Fibroblast of skin of back (primary cell): ENCODE measurements at places on chromosomes 5 and 9.

GRCh38 chr9:98142182-98142907 is 23.3 kb upstream of the TRIM14 start:
- no peak for DNase-seq

DNA sequence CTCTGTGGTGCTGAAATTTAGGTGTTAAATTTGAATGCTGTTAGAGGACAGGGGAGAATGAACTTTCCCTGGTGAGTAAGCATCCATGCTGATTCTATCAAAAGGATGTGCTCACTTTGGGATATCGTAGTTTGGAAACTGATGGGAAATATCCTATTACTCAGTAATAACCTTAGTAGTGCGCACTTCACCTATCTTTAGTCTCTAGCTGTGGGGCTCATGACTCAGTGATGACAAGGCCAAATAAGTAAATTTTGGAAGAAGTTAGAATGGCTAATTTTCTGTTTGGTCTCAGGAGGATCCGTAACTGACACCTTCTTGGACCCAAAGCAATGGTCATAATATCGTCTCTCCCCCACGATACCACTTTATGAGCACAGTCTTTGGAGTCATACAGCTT is 448.4 kb downstream of the PSAT1 start:
- DNase-seq, result no peak

DNA sequence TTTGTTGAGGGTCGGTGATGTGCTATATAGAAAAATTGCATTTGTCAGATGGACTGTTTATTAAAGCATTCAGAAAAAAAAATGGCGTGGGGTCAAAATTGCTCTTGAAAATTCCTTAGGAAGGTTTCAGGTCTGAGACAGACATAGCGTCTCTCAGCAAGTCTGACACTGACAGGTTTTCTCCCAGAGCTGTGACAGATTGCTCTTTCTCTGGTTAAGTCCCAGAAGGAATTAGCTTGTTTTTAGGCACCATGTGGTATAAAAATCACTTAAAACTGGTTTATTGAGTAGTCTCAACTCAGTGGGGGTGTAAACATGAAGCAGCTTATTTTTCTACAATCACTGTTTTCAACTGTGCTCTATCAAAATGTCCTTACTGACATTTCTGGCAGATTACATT is 1379.8 kb downstream of the MAT2B start:
- no peak for DNase-seq

- no peak for DNase-seq
Measured at GRCh38 chr9:77987880-77988525, 43.6 kb downstream of the GNAQ start.

GRCh38 chr5:122924203-122924602 is 78.8 kb downstream of the SNX24 start:
- DNase-seq, result peak; percentile 3

- peak; percentile 1 for DNase-seq
Measured at GRCh38 chr5:59923465-59923864, 29.9 kb upstream of the PDE4D start.

- peak; percentile 84 for DNase-seq
Measured at GRCh38 chr9:116365056-116365471, 211.5 kb downstream of the PAPPA start.

DNA sequence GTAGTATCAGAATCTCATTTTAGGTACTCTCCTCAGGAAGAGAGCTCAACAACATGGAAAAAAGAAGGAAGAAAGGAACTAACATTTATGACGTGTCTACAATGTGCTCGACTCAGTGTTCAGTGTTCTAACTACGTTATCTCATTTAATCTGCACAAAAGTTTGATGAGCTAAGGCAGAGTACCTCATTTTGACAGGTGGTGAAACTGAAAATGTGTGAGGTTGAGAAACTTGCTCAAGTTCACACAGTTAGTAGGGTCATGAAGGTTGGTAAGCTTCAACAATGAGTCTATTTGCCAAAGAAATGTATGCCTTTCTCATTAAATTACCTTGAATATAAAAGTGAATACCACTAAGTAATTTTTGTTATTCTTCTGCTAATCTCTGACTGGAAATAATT is 165.1 kb downstream of the CAAP1 start:
- no peak for DNase-seq

DNA sequence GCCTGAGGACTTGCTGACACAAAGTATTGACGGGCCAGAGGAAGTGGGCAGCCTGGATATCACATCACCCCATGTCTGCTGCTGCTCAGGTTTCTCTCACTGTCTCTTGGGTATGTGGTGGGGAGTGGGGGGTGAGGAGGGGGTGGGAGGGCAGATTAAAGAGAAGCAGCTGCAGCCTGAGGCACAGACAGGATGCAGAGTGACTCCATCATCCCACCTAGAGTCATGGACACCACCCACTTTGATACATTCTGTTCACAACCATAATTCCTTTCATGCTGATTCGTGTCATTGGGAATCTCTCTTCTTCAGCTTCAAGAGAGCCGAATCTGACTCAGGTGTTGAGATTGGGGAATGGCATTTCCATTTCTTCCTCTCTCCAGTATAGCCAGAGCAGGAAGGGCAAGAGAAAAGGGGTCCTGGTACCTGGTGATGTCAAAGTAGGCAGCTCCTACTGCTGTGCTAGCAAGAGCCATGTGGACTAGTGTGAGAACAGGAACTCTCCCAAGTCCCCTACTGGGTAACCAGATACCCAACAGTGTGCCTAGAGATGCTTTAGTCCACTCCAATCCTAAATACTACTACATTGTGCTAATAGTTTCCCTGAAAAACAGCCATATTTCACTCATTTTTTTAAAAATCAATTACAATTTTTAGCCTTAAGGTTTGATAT is 22.4 kb downstream of the GRAMD2B start:
- DNase-seq, result peak; percentile 21
